CD4-positive, alpha-beta T cell treated with Interleukin-6 for 4 hours (primary cell): ENCODE measurements at places on chromosomes 11 and 22.
A peak's percentile ranks its signal among the peaks of the same experiment; 100 is the strongest.

DNA sequence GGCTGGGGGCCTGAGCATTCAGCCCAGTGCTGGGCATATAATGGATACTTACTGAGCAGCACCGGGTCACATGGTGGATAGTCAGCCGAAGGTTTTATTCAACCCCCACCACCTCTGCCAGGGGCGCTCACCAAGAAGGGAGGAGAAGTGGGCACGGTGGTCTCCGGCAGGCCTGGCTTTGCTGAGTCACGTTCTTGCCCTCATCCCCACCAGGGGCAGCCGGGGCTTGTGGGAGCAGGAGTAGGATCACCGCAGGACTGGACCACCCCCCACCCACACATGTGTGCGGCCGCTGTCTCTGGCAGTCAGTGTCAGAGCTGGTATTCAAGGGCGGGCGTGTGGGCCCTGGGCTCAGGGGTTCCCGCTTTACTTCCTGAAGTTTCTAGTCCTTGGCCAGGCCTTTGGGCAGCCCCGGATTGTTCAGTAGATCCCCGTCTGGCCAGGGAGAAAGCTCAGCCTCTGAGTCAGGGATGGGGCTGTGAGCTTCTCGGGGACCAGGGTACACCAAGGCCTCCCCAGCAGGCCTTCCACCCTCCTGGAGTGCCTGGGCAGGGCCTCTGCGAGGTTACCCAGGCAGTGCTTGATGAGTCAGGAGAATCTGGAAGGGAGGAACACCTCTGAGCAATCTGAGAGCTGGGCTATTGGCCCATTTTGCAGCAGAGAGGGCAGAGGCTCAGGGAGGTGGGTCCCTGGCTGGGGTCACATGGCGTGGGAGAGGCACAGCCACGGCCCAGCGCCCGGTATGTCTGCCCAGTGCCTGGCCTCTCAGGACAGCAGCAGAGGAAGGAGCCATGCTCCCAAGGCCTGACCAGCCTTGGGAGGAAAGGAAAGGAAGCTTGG is 60.6 kb downstream of the RTL6 start:
- no peak for DNase-seq

DNA sequence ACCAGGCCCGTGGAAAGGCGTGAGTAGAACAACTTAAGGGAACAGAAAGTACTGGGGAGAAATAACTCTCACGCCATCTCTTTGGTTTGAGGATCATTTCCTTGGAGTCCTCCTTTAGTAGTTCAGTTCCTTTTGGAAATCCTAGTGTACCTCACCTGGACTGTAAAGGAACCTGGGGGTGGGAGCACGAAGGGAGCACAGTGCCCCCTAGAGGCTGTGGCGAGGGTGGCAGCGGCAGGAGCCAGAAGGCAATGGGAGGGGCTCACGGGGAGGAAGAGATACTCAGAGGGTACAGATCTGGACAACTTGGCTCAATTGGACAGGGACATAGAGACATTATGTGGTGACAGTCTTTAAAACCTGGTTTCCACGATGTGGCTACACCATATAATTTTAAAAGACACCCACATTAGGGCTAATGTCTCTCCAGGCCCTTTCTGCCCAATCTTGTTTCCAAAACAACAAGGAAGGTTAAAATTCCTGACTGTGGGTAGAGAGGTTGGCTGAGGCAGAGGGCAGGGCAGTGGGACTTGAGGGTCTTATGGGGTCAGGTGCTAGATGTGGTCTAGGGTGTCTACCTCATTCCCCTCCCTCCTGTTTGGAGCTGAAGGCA is 87.0 kb downstream of the CSNK2A3 start:
- peak; percentile 65 for DNase-seq

DNA sequence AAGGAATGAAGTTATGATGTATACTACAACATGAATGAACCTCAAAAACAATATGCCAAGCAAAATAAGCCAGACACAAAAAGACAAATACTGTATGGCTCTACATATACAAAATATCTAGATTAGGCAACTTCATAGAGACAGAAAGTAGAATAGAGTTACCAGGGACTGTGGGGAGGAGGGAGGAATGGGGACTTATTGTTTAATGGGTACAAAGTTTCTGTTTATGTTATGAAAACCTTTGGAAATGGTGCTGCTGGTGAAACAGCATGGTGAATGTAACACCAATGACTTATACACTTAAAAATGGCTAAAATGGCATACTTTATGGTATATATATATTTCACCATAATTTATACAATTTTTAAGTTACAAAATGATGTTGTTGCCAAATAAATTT is 4.1 kb downstream of the AQP11 start:
- no peak for DNase-seq

- no peak for DNase-seq
Measured at GRCh38 chr11:79447038-79447786, 6.4 kb upstream of the TENM4 start.

DNA sequence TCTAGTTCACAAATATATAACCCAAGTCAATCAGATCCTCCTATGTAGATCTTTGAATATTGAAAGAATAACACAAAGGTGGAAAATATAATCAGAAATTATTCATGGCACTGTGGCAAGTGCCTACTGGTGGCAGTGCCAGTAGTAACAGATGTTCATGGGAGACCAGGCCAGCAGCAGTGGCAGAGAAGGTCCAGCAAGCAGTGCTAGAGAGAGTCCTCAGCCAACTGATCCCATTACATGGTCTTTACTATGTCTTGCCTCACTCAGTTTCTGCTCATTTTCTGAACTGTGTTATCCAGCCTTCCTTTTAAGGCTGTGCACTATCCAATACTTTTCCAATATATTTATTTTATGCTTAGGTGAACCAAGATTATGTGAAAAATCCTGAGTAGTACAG is 124.9 kb downstream of the MRTFA start:
- DNase-seq = no peak

DNA sequence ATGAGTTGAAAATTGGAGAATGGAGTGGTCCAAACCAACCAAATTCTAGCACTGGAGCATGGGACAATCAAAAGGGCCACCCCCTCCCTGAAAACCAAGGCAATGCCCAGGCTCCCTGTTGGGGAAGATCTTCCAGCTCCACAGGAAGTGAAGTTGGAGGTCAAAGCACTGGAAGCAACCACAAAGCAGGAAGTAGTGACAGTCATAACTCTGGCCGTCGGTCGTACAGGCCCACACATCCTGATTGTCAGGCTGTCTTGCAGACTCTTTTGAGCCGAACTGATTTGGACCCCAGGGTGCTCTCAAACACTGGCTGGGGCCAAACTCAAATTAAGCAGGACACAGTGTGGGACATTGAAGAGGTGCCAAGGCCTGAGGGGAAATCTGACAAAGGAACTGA is 80.5 kb upstream of the ADSL start:
- no peak for DNase-seq

DNA sequence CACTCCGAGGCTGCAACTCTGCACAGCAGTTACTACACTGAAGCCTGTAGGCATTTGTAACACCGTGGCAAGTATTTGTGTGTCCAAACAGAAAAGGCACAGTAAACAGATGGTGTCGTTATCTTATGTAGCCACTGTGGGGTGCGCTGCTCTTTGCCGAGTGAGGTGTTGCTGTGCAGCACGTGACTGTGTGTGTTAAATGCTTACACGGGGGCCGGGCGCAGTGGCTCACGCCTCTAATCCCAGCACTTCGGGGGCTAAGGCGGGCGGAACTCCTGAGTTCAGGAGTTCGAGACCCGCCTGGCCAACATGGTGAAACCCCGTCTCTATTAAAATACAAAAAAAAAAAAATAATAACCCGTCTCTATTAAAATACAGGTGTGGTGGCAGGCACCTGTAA is 11.5 kb downstream of the ZBED4 start:
- no peak for DNase-seq

DNA sequence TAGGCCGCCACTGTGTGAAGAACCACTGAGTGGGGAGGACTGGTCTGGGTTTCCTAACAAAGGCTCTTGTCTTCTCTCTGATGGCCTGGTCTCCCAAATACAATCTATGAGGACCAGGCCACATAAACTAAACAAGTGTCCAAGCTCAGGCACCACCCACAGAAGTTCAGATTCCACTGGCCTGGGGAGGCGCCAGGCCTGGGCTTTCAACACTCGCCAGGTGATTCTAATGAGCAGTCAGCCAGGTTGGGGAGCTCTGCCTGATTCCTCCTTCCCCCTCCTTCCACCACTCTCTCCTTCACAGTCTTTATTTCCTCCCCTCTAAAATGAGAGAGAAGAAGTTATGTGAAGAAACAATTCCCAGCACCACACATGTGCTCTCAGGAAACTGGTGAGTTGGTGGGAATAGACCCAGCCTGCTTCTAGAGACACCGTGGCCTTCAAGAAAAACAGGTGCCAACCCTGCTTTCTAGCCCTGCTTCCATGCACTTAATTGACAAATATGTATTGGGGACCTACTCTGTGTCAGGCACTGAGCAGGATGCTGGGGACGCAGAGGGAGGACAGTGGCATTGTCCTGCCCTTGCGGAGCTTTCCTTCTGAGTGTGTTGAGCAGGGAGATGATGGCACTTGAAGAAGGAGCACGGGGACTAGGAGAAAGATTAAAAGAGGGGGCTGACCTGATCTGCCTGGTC is 242.5 kb downstream of the TENM4 start:
- no peak for DNase-seq

- DNase-seq = peak; percentile 66
Measured at GRCh38 chr22:40463017-40463631, 92.7 kb downstream of the SGSM3 start.

GRCh38 chr22:19176732-19177131 is 1.8 kb downstream of the SLC25A1 start:
- no peak for DNase-seq

- DNase-seq = peak; percentile 10
Measured at GRCh38 chr11:8604078-8604723, 10.2 kb upstream of the STK33 start.

DNA sequence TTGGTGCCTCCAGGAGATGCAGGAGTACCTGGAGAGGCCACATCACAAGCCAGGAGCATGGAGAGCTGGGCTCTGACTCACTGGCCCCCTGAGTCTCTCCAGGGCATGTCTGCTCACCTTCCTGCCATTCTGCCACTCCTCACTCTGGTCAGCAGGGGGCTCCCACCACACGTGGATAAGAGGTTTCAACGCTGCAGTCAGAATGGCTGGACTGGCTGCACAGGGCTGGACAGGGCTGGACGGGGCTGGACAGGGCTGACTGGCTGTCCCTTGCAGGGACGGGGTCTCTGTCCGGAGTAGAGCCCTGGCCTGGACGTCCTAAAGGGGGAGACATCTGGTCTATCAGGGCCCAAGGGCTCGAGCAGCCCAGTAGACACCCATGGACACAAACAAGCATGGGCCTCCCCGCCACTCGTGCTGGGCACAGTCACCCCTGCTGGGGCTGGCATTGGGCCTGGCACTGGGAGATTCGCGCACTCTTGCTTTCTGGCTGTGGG is 34.6 kb downstream of the CYTH4 start:
- DNase-seq = peak; percentile 85

DNA sequence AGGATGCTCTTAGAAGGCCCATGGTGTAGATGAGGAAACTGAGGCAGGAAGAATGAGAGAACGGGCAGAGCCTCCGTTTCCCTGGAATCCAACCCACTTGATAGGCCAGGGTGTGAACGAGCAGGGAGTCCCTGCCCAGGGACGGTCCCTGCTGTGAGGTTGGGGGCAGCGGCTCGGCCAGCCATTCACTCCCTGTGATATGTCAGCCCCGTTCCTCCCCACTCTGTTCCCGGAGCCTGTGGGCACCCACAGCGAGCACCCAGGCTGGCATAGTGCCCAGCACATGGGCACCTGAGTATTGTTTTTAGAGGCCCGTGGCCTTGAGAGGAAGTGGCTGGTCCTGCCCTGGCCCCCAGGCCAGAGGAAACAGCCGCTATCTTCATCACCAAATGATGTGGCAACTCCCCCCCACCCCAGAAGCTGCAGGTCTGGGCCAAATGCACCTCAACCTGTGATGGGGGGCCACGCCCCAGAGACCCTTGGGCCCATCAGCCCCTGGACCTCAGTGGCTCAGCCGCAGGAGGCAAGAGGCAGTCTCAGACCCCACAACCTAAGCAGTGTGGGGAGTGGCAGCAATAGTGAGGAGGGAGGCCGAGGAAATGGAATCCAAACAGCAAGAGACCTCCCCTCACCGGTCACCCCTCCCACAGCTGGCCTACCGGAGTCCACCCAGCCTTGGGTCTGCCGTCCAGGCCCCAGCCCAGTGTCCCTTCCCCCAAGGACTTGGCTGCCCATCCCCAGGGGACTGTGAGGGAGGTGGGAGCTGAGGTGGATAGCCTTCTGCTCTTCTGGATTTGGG is 2.1 kb downstream of the ALDH3B1 start:
- DNase-seq = no peak

DNA sequence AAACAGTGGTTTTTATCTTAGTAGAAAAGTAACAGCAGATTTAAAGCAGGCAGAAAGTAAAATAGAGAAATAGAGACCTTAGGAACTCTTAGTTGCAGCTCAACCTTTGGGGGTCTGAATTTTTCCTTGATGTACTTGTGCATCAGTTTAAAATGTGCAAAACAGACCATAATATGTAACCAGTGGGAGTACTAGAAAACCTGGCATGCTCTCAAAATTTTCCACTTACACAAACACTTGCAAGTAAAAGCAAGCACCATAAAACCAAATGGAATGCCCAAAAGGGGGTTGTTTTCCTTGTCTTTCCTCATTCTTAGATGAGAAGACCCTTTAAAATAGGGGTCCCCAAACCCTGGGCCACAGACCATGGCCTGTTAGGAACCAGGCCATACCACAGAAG is 12.9 kb upstream of the MRGPRE start:
- DNase-seq = no peak

GRCh38 chr11:67273260-67273990 is 7.2 kb downstream of the GRK2 start:
- no peak for DNase-seq

DNA sequence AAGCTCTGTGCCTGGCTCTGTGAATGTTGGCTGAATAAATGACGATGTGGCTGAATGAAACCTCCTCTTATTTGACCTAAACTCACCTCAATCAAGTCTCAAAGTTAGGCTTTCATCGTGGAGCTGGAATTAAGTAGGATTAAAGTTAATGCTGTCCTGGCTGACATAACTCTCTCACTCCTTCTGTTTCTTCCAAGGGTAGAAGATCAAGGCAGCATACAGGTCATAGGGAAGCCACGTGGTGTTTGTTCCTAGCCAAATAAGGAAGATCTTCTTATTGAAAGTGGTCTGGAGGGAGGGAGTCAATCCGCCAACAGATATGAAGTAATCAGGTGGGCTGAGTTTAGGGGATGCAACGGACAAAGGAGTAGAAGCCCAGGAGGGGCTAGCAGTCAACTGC is 59.5 kb downstream of the TRIM29 start:
- DNase-seq = no peak

DNA sequence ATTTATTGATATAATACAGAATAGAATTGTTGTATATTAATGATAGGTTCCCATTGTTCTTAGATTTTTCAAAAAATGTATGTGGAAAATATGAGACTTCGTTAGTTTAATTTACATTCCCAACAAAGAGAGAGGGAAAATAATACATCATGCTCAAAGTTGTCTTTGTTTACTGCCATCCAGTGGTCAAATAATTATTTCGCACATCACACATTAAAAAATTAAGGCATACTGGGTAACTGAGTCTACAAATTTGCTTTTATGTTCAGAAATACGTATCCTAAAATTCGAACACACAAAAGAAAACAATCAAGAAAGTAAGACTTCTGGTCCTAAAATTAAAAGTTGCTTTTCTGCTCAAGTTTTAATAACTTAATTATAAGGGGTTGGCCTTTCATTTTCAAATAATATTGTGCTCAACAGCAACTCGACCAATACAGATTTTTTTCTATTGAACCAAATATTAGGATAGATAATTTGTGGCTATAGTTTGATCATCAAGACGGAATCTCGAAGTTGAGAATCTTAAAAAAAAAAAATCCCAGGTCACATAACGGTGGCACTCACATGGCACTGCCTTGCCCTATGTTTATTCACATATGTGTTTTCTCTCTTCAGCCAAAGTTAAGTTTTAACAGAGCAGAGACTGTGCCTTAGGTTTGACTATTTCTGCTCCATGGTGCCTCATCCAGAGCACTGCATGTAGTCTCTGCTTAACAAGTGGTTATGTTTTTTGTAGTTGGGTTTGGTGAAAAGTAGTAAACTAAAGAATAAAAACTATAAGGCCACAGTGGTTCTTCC is 12.3 kb downstream of the PDGFD start:
- DNase-seq = no peak
